ENCODE measurements at places on chromosomes 4 and X. TPM values are rescaled to one million over a fixed set of nuclear protein-coding genes. Genes with fewer than 3 reads are reported as not detected.

DNA sequence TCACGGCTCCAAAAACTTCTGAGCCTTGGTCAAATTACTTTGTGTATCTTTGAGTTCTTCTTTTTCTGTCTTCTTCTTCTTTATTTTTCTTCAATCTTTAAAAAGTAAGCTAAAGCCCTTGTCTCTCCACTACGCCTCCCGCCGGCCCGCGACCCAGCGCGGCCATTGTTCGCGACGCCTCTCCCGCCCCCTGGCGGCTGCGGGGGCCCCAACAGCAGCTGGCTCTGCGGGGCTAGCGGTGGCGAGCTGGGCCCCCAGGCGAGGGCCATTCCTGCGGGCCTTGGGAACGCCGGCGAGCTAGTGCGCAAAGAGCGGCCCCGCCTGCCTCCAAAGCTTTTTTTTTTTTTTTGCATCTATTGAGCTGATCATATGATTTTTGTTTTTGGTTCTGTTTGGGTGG, 119.1 kb downstream of the TGIF2LX start:
- DNase-seq, result no peak

GRCh38 chrX:4263030-4263803, 549.8 kb upstream of the PRKX start:
- DNase-seq, result no peak

GC gene
- not detected for total RNA-seq

DNA sequence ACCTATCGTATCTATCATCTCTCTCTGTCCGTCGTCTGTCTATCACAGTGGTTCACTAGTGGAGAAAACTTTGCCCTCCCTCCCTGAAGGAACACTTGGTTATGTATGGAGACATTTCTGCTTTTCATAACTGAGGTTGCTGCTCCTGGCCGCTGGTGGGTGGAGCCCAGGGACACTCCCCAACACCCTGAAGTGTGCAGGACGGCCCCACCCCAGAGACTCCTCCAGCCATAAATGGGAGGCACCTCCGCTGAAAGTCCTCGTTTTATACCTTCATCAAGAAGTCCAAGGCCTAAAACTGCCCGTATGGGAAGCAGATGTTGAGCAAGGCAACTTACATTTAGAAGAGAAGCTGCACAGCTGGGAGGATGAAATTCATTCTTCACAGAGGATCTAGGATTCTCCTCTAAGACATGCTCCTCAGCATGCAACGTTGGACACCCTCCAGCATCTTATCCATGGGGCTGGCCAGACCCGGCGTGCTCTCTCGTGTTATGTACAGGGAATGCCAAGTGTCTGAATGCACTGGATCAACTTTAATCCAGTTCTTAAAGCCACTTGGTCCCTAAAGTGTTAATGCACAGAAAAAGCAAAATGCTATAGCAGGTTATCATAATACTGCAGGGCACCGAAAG, 43.5 kb downstream of the PRKX start:
- DNase-seq, result no peak

SSX4 gene
- total RNA-seq, result not detected
